Stimulated activated CD4-positive, alpha-beta T cell treated with anti-CD3 and anti-CD28 coated beads, TNF-alpha, amount 100 ng/mL, for 4 hours (primary cell): ENCODE measurements at places on chromosomes 11 and 22.

- DNase-seq: no peak
Observed at GRCh38 chr11:76263657-76264056, 57.4 kb upstream of the WNT11 start.

DNA sequence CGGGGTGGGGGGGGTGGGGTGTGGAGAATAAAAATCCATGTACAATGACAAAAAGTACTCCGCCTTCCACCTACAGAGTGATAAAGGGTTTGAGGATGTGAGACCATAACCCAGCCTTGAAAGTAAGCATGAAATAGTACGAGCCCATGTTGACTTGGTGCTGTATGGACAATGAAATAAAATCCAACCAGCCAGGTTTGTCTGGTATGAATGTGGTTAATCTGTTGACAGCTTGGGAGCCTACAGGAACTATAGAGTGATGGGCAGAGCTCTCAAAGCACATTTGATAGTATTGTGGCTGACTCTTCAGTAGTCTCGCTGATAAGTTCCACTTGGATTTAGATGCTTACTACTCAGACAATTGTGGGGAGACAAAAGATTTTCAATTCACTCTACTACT, 48.8 kb upstream of the CD44 start:
- DNase-seq: no peak

GRCh38 chr11:124717421-124717785, 22.3 kb upstream of the NRGN start:
- DNase-seq: no peak

GRCh38 chr11:87463486-87464102, 425.9 kb downstream of the TMEM135 start:
- DNase-seq: no peak

DNA sequence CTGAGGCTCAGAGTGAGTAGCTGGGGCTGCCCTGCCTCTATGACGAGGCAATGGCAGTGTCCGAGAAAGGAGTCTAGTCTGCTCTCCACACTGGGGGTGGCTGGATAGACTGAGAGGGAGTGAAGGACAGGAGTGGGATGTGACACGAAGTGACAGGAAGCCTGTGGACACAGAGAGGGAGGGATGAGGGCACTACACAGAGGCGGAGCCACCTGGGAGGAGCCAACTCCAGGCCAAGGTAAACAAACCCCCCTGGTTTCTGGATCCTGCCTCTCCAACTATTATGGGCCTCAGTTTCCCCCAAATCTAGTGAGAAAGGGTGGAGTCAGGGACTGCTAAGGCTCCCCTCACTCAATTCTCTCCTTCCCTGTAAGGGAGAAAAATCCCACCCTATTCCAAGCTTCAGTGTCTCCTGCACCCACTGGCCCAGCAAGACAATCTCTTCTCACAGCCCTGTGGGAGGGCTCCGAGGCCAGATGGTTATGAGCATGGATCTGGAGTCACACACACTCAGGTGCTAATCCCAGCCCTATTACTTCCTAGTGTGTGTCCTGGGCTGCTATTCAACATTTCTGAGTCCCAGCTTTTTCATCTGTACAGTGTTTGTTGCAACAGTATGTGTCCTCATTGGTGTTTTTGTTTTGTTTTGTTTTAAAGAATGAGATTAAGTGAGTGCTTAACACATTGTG, 24.9 kb downstream of the ASPHD2 start:
- DNase-seq: no peak

- DNase-seq: no peak
Observed at GRCh38 chr22:30562366-30562765, 12.1 kb downstream of the GAL3ST1 start.

GRCh38 chr22:29470159-29470855, 9.7 kb upstream of the NEFH start:
- peak; percentile 23 for DNase-seq

GRCh38 chr22:18059094-18059417, 18.7 kb upstream of the PEX26 start:
- DNase-seq: no peak

GRCh38 chr22:49289822-49290679, 537.6 kb downstream of the BRD1 start:
- no peak for DNase-seq

DNA sequence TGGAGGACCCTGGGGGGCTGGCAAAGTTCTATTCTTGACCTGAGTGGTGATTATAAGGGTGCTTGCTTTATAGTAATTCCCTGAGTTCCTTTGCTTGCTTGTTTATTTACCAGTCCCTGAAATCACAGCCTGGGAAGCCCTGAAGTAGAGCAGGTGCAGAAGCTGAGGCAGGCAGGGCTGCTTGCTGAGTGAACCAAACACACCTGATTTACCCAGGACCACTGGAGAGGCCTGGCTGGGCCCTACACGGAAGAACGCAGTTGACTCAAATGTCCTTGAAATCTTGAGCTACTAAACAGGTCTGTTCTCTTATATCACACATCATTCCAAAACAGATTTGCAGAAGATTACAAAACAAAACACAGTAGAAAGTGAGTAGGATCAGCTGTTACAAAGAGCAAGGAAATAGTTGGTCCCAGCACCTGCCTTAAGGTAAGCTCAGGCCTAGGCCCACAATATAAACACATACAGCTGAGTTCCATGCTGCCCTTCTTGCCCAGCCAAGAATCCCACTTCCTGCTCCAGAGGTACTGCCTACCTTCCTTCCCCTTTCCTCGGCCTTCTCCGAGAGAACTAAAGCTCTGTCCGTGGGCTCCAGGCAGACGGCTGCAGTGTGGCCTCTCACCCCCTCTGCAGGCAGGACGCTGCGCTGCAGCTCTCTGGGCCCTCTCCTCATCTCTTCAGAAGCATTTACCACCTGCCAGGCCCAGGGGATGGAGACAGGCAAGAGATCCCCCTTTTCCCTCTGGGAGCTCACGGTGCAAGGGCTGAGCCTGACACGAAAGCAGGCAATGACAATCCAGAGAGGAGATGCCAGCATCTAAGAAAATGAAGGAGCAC, 46.1 kb upstream of the SCUBE2 start:
- DNase-seq: peak; percentile 46

GRCh38 chr22:31075961-31076360, 5.2 kb upstream of the SMTN start:
- no peak for DNase-seq

- no peak for DNase-seq
Observed at GRCh38 chr11:119678351-119678750, 50.6 kb downstream of the NECTIN1 start.

- no peak for DNase-seq
Observed at GRCh38 chr22:39248254-39248653, 3.5 kb upstream of the PDGFB start.

- no peak for DNase-seq
Observed at GRCh38 chr11:26730414-26731083, 8.7 kb upstream of the SLC5A12 start.

DNA sequence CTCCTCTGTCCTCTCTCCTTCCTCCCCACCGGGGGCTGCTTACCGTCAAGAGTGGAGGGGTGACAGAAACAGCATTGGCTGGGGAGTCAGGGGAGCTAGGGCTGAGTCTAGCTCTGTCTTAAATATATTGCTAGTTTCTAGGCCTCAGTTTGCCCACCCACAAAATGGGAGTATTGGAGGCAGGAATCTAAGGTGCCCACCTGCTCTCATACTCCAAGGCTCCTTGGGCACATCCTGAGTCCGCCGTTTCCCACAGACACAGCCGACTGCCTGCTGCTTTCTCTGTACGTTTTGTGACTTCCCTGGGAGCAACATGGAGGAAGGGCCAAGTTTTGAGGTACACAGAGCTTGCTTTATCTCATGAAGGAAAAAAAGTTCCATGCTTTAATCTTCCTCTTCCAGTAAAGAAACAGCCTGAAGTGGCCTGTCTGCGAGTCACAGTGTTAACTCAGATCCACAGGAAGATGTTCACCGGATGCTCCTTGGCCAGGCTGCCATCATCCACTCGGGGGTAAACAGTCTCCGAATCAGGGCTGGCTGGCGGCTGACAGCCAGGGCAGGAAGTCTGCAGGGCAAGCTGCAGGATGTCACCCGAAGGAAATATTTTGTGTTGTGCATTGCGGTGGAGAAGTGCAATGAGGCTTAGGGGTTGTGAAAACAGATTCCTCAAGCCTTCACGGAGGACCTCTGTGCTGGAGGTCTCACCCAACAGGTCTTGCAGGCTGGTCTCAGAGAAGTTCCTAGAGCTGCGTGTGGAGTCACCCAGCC, 11.0 kb upstream of the CERK start:
- DNase-seq: no peak

- no peak for DNase-seq
Observed at GRCh38 chr11:39174196-39174595, 2285.3 kb downstream of the LRRC4C start.

GRCh38 chr11:134248910-134249480, 4.2 kb downstream of the THYN1 start:
- DNase-seq: no peak

DNA sequence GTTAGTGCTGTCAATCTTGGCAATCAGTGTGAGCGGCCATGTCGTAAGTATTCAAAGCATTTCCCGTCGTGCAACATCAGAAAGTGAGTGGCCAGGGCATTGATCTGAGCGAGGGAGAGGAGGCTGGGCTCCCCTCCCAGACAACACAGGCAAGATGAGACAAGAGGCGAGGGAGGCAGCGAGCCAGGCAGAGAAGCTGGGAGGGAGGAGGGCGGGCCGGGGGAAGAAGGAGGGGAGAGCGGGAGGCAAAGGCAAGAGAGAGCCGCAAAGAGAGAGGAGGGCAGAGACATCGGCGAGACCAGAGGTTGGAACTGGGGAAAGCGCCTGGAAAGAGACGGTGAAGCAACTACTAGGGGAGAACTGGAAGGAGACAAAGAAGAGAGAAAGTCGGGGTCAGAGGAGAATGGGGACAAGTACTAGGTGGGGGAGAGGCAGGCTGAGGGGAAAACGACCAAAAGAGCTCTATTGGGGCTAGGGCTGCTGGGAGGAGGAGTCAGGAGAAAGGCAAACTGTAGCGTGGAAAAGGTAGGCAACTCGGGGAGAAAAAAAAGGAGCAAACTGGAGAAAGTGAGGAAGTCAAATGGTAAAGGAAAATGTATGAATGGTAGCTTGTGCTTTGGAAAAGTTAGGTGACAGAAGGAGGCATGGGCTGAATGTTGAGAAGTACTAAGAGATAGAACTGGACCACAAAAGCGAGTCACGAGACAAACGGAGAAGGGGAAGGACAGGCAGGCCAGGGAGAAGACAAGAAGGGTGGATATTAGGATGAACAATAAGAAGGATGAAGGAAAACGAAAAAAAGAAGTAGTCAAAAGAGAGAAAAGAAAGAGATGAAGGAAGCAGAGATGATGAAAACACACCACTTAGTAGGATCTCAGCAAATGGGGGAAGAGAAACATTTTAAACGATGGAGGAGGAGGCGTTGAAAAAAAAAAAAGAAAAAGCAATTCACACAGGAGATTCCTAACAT, 130.5 kb upstream of the C11orf58 start:
- no peak for DNase-seq

DNA sequence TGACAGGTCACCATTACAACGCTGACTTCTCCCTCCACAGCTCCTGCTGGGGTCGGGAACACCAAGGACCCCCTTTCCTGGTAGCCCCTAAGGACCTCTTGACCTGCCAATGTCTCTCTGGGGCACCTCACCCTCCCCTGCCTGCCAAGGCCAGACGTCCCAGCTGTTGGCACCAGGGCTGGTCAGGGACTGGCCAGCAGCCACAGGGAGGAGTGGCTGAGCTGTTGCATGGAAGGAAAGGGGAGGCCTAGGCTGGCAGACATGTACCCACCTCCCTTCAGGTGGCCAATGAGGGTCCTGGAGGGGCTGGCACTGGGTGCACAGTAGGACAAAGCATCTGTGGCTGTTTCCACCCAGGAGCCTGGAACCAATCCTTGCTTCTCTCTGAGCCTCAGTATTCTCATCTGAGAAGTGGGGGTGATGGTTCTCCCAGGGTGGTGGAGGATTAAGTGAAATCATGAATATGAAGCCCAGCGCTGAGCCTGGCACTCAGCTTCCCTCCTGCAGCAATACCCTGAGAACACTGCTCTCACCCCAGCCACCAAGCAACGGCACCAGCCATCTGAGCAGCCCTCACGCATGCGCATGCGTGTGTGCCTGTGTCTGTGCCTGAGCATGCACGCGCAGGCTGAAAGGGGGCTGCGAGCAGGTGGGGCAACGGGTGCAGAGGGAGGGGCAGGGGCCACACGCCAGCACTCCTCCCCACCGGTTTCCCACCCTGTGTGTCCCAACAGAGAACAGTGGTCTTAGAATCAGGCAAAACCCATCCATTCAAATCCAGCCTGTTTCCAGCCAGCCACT, 5.9 kb downstream of the KCNJ4 start:
- no peak for DNase-seq

- no peak for DNase-seq
Observed at GRCh38 chr22:30291058-30291892, 2.0 kb upstream of the CASTOR1 start.

DNA sequence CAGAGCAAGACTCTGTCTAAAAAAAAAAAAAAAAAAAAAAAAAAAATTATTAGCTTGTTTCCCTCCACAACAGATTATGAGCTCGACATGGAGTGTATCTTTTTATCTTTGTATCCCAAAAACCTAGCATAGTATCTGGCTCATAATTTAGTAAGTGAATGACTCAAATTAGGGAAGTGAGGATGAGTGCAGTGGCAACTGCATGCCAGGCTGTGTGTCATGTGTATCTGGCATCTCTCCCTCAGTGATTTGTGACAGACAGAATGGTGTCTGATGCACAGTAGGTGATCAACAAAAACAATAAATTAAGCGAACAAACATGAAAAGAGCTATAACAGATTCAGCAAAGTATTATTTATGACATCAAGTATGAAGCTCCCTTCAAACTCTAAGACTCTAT, 7.2 kb downstream of the STK33 start:
- DNase-seq: no peak
